Activated CD8-positive, alpha-beta memory T cell treated with anti-CD3 and anti-CD28 coated beads, Interleukin-2, amount 10 ng/mL, durations not matched to agents 7 days and 5 days (primary cell): ENCODE measurements at places on chromosomes 11 and 22.

- DNase-seq, result no peak
Observed at GRCh38 chr11:11416502-11416901, 63.5 kb upstream of the CSNK2A3 start.

- DNase-seq, result no peak
Observed at GRCh38 chr11:10150800-10151199, 143.2 kb downstream of the SBF2 start.

DNA sequence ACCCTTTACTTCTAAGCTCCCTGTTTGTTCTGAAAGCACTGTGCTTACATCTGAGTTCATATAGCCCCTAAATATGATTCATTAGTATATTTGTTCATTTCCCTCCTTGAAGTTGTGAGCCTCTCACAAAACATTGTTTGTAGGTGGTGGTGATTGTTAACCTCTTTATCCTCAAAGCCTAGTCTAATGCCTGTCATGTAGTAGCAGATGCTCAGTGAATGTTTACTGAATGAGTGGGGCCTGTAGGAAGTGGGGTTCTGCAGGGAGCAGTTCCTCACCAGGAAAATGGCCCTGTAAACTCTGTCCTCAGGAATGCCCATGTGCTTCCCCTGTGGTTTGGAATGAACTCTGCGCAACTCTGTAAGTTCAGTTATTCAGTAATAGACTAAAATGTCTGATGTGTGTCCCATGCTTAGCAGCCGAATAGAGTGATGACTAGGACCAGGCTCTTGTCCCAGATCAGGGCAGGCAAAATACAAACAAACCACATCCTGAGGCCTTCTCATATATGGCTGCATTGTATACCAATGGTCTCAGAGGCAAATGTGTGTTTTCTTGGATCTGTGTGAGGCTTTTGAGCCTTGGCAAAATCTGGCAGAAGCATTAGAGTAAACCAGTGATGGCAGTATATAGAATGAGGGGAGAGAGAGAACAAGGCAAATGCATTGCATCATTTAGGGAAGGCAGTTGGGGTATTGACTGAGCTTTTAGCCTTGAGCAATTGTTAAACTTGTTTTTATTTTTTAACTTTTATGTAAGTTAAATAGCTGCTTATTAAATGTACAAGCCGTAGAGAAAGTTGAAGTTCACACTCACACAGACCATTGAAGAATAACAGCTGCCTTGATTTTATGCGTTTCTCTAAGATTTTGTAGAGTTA is 91.4 kb upstream of the BIRC3 start:
- DNase-seq, result no peak

DNA sequence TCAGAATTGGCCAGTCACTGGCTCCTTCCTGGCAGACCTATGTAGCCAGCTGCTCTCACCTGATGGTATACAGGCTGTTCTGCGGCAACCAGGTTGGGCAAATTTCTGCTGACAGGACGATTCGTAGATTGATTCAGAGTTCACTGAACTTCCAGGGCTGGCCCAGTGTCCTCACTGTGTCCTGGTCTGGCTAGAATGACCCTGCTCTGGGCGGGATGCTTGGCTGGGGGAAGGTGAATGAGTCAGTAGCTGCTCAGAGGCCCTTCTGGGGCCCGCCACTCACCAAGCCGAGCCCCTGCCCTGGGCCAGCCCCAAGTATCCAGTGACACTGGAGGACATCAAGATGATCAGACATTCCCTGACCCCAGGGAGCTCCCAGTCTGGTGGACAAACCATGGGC is 62.9 kb upstream of the WNT11 start:
- no peak for DNase-seq

DNA sequence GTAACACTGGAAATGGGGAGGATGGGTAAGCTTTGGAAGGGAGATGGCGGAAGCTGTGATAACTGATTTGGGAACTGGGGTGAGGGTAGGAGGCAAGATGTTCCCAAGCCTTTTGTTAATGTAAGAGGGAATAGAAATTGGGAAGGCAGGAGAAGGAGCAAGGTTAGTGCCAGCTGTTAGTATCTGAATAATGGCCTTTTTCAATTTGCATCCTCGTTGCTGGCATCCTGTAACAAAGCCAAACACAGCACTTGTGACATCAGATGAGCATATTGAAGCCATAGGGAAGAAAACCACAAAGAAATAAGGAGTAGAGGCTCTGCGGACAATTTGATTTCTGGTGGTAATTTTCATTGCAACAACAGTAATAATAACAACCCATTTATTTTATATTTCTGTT is 70.9 kb upstream of the CLMP start:
- no peak for DNase-seq

DNA sequence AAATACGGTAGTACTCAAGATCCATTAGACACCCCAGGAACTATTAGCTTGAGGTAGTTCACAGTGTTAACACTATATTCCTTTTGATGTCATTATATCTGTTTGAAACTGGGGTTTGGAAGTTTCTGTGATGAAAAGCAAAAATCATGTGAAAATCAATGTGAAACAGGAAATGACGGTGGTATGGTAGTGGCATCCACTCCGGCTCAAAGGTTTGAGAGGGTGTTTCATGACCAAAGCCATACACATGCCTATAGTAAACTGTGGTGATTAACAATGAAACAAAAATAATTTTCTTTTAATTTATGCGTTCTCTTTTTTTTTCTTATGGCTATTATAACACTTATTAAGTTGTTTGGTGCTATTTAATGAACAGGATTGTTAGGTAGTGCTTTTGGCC is 10.9 kb downstream of the RAB38 start:
- no peak for DNase-seq

- no peak for DNase-seq
Observed at GRCh38 chr11:25727944-25728343, 604.0 kb upstream of the ANO3 start.

DNA sequence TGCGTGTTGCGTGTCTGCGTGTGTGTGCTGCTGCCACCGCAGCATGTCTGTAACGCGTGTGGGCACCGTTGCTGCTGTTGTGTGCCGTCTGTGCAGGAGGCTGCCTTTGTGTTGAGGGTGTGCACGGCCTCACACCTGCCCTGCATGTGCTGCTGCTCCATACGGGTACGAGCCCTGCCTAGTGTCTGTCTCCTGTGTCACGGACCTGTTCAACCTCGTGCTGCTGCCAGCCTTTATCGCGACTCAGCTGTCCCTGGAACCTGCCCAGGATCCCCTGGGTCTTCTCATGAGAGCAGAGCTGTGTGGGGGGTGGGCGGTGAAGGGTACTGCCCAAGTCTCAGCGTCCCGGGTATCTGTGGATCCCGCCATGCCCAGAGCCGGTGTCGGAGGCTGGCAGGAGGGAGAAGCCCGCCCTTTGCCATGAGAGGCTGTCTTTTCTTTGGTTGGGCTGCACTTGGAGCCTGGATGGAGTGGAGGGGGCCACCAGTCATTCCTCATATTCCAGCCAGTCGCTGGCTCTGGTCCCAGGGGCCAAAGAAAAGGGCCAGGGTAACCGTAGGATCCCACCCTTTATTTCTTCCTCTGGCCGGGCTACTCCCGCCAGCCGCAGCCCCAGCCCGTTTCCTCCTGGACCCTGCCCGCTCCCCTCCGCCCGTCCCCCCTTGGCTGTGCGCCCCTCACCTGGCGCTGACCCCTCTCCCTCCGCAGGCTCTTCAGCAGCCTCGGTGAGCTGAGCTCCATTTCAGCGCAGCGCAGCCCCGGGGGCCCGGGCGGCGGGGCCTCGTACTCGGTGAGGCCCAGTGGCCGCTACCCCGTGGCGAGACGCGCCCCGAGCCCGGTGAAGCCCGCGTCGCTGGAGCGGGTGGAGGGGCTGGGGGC is 7.8 kb upstream of the ACR start:
- DNase-seq, result no peak

- no peak for DNase-seq
Observed at GRCh38 chr11:78428266-78428636, 10.6 kb upstream of the GAB2 start.

- no peak for DNase-seq
Observed at GRCh38 chr11:32575070-32575469, 8.6 kb upstream of the EIF3M start.

DNA sequence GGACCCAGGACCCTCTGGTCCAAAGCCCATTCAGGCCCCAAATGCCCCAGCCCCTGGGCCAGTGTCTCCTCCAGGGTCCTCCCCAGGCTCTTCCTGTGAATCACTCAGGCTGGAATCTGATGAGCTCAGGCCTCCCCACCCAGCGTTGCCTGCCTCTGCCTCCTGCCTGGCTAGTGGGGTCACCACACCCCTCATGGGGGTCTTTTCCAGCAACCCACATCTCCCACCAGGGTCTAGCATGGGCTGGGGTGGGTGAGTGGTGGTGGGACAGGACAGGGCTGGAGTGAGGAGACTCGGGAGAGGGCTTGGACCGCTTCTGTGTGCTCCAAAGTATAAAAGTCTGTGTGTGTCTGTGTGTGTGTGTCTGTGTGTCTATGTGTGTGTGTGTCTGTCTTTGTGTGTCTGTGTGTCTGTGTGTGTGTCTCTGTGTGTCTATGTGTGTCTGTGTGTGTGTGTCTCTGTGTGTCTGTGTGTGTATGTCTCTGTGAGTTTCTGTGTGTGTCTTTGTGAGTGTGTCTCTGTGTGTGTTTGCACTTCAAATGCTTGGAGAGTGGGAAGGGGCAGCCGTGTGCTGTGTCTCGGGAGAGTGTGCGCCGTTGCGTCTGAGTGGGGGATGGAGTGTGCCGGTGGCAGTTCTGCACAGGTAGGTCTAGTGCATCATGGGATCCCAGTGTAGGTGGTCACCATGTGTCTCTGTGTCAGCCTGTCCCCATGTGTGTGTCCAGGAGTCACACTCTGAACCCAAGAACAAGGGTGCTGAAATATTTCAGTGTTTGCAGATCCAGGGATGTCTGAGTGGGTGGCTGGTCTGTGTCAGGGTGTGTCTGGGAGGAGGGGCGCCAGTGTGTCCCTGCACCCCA is 8.8 kb downstream of the RIN1 start:
- no peak for DNase-seq

DNA sequence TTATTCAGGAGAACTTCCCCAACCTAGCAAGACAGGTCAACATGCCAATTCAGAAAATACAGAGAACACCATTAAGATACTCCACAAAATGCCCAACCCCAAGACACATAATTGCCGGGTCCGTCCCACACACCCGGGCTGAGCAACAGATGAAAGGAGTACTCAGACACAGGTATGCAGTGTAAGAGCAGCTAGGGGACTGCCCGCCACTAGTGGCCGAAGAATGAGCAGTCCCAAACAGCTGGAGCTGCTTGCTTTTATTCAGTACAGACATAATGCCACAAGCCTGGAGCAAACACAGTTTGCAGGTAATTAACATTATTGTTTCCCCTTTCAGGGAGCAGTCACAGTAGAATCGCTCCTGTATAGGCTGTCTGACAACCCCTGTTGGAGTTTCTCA is 364.6 kb downstream of the LUZP2 start:
- DNase-seq, result no peak

DNA sequence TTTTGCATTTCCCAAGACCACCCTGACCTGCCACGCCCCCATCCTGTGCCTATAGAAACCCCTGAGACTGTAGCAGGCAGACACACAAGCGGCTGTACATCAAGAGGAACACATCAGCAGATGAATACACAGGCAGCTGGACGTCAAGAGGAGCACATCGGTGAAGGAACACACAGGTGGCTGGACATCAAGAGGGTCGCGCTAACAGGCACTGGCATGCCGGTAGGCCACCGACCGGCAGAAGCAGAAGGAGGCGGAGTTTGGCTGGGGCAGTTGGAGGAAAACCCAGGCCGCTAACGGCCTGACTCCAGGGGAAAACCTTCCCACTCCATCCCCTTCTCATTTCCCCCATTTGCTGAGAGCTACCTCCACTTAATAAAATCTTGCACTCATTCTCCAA is 5.4 kb upstream of the IPO7 start:
- DNase-seq, result no peak

DNA sequence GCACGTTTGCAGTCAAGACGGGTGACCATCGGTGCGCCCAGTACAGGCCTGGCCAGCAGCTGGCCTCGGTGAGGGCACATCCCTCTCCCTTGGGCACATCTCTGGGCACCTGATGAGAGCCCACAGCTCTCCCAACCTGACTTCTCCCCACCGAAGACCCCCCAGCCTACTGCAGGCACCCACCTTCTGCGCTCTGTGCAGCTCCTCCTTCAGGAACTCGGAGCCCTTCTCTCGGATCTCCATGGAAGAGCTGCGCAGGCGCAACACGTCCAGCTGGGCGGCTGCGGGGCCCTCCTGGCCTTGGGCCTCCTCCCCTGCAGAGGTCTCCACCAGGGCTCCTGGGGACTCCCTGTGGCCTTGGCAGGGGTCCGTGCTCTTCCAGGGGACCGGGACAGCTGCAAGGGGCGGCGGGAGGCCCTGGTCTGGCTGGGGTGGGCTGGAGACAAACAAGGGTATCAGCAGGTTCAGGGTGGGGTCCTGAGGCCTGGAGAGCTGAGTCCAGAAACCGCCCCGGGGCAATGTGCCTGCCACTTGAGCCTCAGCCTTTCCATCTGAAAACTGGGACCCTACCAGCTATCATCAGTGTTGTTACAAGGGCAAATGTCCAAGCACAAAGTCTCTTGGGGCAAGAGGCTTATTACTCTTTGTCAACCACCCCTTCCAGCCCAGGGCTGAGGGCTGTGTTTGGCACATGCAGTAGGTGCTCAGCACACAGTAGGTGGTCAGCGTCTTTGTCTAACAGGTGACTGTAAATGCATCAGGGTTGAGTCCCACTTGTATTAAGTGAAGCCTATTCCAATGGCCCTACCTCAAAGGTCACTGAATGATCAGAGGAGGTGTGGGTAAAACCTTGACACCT is 9.3 kb downstream of the RAB3IL1 start:
- no peak for DNase-seq

DNA sequence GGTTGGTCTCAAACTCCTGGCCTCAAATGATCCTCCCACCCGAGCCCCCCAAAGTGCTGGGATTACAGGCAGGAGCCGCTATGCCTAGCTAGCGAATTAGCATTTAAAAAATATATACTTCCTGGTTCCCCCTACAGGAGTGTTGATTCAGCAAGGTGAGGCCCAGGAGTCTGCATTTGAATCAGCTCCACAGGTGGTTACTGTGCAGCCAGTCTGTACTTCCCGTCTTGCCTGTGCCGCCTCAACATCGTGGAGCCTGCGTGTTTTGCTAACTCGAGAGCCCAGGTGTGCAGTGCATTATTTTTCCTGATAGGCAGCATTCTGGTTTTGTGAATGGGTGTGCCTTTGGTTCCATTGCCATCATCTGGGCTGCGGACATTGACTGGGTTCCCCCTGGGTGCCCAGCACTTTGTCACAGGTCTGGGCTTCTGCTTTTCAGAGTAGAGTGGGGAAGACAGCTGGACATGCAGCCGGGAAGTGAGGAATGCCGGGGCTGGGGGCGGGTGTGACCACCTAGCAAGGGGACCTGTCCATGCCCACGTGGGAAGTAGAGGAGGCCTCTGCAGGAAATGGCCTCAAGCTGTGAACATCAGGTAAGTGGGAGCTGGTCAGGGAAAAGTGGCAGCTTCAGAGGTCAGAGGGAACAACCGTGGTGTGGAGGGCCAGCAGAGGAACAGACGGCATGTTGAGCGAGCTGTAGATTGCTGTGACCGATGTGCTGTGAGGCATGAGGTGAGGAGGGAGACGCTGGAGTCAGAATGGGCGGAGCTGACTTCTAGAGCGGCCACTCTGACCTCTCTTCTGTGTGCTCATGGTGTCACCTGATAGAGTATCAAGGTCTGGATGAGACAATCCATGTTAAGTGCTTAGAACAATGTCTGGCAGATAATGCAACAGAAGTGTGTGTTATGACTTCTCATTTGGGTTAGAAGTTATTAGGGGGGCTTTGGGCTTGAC is 42.2 kb downstream of the PPFIA1 start:
- no peak for DNase-seq

- DNase-seq, result no peak
Observed at GRCh38 chr11:43382614-43383013, 23.9 kb downstream of the TTC17 start.
